NCI-H774 (cell line): ENCODE measurements at places on chromosomes 2 and 18.
A peak's percentile ranks its signal among the peaks of the same experiment; 100 is the strongest.

DNA sequence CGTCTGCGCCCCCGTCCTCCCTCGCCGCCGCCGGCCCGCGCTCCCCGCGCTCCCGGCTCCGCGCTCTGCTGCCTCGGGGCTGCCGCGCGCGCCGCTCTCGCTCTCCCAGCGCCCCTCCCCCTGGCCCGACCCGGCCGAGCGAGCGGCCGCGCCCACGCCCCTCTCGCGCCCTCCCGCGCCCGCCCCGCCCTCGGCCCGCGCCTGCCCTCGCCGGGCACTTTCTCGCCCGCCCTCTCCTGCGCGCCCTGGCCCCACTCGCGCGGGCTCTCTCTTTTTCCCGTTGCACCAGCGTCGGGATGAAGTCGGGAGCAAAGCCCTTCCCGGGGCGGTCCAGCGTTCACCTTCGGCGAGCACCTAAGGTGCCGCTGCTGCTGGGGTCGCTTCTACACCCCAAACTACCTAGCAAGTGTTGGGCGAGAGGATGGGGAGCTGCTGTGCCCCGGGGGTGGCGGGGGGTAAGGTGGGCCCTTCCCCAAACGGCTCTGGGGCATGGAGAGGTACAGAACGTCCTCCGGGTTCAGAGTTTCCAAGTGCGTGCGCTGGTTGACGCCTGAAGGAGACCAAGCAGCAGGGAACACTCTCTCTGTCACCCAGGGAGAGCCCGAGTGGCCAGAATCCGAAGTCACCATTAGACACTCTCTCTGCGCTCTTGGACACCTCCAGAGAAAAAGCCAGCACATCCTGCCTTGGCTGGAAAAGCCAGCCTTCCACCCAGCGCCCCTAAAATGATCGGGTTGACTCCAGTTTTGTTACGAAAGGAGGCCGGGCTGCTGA is at the start of gene COLEC12:
TSS of gene COLEC12 (minus strand) at position 70 of the 774 bp plus-strand sequence. CDS start 187 bp downstream, outside the sequence.
- no peak for DNase-seq

DNA sequence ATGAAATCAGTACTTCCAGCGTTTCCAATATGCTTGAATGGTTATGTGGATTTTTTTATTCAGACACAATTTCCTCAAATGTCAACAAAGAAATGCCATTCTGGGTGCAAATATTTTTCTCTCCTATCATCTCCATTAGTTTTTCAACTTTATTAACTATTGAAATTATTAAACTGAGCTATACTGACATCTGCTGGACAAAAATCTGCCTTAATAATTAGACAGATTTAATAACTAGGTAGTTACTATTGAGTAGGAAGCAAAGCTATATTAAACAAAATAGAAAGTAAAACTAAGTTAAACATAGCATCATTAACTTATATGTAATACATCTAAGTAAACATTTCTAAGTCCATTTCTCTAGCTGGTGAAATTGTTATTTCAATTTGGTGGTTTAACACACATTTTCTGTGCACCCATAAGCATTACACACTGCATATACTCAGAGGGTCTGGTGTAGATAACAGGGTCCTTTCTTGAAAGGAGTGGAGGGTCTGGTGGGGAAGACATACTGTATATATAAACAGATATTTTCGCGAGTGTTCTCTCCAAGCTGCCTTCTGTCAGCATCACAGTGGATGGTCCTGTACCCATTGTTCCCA is 77.0 kb downstream of the LANCL1 start:
- no peak for DNase-seq

GRCh38 chr18:2655954-2656236 is 369 bp downstream of the SMCHD1 start:
- DNase-seq: no peak

DNA sequence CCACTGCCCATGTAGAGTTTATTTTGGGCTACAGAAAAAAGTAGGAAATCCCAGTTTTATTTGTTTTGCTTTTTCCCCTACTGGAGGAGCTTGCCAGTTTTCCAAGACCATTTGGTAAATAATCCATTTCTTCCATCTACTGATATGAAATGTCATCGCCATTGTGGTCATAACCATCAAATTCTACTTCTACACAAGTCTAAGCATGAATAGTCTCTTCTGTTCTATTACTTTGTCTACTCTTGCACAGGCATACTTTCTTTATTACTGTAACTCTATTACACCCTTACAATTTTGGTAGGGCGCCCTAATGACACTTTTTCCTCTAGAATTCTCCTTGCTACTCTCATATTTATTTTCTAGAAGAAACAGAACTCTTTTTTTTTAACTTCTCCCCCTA is 120.7 kb downstream of the ATAD2B start:
- no peak for DNase-seq

- no peak for DNase-seq
These were observed 16.6 kb downstream of the DPP4 start for GRCh38 chr2:162057426-162057825.

DNA sequence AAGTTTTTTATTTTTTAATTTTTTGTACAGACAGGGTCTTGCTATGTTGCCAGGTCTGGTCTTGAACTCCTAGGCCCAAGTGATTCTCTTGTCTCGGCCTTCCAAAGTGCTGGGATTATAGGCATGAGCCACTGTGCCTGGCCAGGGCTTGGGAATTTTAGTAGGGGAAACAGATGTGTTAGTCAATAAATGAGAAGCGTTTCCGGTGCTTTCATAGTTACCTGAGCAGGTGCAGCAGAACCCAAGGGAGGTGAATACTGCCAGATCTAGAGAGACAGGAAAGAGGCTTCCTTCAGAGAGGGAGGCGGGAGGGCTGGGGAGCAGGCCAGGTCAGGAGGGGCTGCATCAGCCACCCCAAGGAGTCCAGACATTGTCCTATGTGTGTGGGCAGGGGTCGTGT is 30.5 kb upstream of the IMPA2 start:
- peak; percentile 14 for DNase-seq

- peak; percentile 95 for DNase-seq
These were observed 102.1 kb downstream of the MEIS1 start for GRCh38 chr2:66536997-66537396.

GRCh38 chr2:215120401-215120800 is 18.0 kb downstream of the ABCA12 start:
- DNase-seq: no peak

DNA sequence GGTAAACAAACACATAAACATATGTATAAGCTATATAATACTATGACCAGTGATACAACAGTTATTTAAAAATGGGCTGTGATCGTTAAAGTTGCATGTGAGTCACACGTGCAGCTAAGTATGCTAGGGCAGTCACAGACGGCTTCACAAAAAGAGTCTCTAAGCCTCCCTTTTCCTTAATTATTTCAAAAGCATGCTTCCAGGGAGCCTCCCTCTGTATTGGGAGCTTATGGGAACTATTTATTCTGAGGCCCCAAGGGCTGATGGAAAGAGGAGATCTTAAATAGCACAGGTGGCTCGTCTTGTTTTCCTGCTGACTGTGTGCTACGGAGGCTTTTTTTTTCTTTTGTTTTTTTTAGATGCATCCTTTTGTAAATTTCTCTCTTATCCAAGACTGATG is 94.3 kb downstream of the ADCYAP1 start:
- no peak for DNase-seq

GRCh38 chr18:32086881-32087280 is 4.8 kb upstream of the RNF138 start:
- no peak for DNase-seq

DNA sequence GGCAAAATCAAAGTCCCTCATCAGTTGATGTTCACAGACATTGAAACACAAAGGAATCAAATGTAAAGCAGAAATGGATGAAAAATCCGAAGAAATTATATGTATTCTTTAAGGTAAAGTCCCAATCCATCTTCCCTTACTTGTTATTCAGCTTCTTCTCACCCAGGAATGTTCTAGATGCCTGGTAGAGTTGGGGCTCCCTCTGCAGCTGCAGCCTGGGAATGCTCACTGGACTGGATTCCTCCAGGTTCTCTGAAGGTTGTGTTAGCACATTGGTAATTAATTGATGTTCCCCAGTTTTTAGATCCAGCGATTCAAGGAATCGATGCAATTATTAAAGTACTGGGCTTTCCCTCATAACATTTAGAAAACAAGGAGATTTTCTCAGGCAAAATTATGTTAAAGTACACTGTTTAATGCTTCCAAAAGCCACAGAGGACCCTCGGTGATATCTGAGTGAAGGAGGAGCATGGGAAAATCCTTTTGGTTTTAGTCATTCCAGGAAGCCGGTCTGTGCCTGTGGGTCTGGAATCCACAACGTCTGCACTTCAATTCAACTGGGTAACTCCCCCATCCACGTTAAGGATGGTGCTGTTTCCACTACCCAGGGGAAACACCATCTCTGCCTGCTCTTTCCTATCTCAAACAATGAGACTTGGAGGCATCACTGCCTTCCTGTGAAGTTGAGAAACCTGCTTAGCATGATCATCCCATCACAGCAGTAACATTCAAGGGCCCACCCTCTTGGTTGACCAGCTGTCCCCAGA is 22.0 kb downstream of the NTSR2 start:
- DNase-seq: no peak

DNA sequence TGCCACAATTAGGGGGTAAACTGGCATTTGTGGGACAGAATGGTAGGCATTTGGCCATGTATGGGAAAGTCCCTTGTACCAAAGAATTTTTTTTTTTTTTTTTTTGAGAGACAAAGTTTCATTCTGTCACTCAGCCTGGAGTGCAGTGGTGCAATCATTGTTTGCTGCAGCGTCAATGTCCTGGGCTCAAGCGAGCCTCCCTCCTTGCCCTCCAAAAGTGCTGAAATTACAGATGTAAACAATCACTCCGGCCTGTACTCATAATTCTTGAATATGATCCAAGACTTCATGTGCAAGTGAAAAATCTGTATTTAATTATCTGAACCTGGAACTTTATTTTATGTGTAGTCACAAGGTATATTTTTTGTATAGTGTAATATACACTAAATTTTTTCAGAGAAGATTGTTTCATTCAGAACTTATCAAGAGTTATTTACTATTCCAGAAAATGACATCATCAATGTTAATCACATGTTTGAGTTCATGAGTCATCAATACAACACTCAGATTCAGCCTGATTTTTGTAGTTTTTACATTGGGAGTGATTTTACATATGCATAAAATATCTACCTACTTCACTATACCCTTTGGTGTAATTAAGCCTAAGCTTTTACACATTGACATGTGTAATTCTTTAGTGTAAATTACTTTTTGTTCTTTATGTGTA is 138.7 kb upstream of the L3MBTL4 start:
- no peak for DNase-seq

- no peak for DNase-seq
These were observed 13.8 kb downstream of the ZNF2 start for GRCh38 chr2:95179451-95179850.

DNA sequence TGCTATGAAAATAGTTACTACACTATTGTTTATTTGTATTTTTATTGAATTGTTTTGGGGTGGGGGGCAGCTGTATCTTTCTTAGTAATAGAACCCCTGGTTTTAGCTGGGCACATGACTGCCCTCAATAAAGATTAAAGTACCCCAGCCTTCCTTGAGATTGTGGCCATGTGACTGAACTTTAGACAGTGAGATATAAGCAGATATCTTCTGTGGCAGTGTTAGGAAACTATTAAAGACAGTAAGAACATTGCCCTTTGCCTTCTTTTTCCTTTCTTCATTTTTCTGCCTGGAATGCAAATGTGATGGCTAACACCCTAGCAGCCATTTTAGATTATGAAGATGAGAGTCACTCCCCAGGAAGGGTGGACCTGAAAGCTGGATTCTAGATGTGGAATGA is 47.9 kb upstream of the AKAIN1 start:
- no peak for DNase-seq

DNA sequence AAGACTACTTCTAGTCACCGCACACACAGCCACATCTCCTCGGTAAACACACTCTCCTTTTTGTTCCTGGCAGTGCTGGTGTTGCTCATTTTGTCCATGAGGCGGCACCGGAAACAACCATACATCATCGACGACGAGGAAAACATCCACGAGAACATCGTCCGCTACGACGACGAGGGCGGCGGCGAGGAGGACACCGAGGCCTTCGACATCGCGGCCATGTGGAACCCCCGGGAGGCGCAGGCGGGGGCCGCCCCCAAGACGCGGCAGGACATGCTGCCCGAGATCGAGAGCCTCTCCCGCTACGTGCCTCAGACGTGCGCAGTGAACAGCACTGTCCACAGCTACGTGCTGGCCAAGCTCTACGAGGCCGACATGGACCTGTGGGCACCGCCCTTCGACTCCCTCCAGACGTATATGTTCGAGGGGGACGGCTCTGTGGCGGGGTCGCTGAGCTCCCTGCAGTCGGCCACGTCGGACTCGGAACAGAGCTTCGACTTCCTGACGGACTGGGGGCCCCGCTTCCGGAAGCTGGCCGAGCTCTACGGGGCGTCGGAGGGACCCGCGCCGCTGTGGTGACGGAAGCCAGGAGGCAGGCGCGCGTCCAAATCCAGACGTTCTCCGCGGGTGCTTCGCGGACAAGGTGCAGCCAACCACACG is 221.0 kb downstream of the CDH20 start:
- DNase-seq: no peak

DNA sequence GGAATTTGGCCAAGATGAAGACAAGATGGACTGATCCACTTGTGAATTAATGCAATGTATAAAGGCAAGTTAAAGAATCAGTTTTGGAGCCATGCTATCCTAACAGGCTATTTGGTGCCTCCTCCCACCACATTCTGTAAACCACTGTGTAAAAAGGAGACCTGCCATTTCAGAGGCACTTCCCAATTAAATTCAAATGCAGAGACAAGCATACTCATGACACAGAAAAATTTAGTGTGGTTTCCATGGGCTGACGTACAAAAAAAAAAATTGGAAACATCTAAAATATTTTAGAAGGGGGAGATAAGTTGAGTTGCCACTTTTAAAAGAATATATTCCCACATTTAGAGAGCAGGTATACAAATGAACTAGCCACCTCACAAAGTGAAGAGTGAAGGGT is 112.1 kb downstream of the TCF4 start:
- DNase-seq: no peak

- DNase-seq: no peak
These were observed 14.5 kb upstream of the TTR start for GRCh38 chr18:31577195-31577594.

DNA sequence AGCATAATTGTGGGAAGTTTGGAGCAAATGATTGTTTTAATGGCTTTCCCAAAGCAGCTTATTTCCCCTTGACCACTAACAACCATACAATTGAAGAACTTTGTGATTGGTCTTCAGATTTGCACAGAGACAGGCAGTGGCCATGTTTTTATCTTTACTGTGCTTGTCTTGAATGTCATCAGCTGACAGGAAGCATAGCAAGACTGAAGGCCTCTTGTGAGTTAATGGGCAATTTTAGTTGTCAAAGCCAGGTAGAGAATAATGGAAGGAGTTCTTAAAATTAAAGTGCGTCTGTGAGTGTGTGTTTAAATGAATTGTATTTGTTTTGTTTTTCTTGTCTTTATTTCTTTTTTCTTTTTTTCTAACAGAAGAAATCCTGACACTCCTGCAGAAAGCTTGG is 809.9 kb downstream of the TSN start:
- DNase-seq: no peak

DNA sequence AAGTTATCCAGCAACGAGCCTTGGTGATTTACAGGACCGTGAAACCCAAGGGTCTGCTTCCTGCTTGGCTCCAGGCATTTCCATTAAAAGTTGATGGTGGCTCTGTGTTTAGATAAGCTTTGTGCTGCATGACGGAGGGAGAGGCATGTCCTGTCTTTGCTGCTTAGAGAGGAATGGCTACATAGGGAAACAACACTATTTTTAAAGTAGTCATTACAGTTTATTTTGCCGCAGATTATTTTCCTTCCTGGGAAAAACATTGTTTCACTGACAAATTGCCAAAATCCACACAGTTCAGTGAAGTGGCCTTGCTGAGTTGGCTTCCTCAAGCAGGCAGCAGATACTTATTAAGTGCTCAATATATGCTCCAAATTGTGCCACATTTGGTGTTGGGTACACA is 98.5 kb downstream of the THSD7B start:
- DNase-seq: no peak

GRCh38 chr2:127893494-127893893 is 7.7 kb upstream of the AMMECR1L start:
- DNase-seq: no peak
